Activated CD8-positive, alpha-beta memory T cell treated with anti-CD3 and anti-CD28 coated beads for 4 hours (primary cell): ENCODE measurements at places on chromosomes 11 and 22.

GRCh38 chr11:105206633-105207032 is 67.1 kb upstream of the CARD18 start:
- DNase-seq, result no peak

- DNase-seq, result no peak
Measured at GRCh38 chr22:38016182-38017151, 32.1 kb upstream of the SOX10 start.

- no peak for DNase-seq
Measured at GRCh38 chr11:111115890-111116289, 129.6 kb upstream of the POU2AF2 start.

- no peak for DNase-seq
Measured at GRCh38 chr22:29328566-29329500, 13.3 kb upstream of the RASL10A start.

DNA sequence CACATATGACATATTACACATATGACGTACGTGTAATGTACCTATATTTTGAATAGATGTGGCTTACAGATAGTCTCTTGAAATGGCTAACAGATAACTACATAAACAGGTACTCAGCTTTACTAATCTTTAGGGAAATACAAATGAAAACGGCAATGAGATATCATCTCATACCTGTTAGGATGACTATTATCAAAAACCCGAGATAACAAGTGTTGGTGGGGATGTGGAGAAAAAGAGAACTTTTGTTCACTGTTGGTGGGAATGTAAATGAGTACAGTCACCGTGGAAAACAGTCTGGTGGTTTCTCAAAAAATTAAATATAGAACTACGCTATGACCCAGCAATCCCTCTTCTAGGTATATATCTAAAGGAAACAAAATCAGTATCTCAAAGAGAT is 247.6 kb downstream of the ETS1 start:
- DNase-seq, result no peak

GRCh38 chr11:5343474-5344335 is at the start of gene OR51B5:
OR51B5 (minus strand) TSS chr11:5343524; CDS start chr11:5343524, 0 bp downstream.
- DNase-seq, result no peak

DNA sequence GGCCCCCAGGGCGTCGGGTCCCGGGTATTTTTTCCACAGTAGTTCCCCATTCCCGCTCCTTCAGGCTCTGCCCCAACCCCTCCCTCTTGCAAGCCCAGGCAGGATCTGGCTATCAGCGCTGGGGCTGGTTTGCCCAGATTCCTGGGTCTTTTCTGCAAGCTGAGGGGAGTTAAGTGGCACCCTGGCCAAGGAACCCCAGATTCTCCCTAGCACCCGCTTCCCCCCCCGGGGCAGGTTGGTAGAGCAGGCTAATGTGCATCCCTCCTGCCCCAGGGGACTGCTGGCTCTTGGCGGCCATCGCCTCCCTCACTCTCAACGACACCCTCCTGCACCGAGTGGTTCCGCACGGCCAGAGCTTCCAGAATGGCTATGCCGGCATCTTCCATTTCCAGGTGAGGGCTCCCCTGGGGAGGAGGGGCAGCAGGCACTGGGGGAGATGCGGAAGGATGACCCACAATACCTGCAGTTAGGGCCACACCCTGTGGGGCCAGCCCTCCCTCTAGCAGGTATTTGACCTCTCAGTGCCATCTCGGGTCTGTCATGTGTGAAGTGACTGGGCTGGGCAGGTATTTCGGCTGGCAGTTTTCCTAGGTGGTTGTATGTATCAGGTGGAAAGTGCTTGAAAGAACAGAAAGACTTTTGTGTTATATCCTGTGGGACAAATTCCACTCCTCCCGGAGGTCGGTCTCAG is 1.6 kb downstream of the CAPN1 start:
- no peak for DNase-seq

DNA sequence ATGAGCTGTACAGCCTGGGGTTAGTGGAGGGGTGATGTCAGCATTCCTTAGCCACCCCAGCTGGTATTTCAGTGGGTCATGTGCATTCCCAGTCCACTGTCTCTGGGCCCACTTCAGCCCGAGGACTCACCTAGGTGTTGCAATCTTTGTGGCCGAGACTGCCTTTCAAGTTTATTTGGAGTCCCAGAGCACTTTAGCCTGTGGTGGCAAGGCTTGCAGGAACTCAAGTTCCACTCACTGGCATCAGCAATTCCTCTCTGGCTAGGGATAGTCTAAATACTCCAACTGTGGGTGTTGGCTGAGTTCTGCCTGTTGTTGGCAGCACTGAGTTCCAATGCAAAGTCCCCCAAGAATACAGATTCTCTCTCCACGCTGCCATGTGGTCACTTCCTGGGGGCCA is 191.6 kb upstream of the PGR start:
- DNase-seq, result no peak

GRCh38 chr11:81990659-81991443 is 742.8 kb downstream of the FAM181B start:
- DNase-seq, result no peak

DNA sequence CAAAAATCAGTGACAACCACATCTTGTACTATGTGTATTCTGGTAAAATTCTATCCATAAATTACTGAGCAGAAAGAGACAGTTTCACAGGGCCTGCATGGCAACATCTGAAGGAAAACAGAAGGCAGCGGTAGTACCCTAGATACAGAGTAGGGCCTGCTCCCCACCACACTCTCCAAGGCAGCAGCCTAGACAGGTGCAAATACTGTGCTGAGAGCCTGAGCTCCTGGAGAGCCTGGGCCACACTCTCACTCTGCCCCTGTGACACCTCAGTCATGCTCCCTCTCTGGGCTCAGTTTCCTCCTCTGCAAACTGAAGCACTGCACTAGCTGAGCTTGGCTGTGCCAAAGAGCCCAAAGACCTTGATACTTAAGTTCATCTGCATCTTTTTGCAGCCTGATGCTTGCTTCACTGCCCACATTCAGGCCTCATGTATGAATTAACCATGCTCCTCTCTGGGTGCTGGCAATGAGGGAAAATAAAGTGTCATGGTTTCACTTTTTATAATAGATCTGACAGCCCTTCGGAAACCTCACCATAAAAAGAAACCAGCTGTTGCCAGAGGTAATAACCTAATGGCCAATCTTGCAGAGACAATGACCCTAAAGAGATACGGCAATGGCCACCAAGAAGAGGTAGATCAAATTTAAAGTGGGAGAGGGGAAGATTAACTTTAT is 104.7 kb downstream of the PLEKHA7 start:
- no peak for DNase-seq

- no peak for DNase-seq
Measured at GRCh38 chr11:85540635-85541205, 86.4 kb downstream of the DLG2 start.

- no peak for DNase-seq
Measured at GRCh38 chr11:47136327-47136726, 40.4 kb downstream of the ARFGAP2 start.

GRCh38 chr11:74018331-74019005 is 9.6 kb upstream of the UCP3 start:
- DNase-seq, result no peak

- DNase-seq, result no peak
Measured at GRCh38 chr11:78689585-78690153, 115.0 kb upstream of the NARS2 start.

- no peak for DNase-seq
Measured at GRCh38 chr11:7511401-7511800, 2.4 kb upstream of the PPFIBP2 start.

DNA sequence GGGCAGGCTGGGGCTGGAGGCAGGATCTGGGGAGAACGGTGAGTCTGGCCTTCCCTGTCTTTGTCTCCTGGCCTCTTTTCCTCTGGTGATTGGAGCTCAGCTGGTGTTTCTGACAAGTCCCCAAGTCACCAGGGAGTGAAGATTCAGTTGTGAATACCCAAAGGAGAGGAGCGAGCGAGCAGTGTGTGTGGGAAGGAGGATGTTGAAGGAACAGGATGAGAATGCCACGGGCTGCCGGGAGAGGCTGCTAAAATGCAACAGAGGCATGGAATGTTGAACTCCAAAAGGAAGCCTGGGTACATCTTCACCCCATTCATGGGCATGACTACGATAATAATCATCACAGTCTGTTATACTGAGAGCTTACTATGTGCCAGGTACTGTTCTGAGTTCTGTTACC is 163.3 kb downstream of the CEP164 start:
- DNase-seq, result no peak

DNA sequence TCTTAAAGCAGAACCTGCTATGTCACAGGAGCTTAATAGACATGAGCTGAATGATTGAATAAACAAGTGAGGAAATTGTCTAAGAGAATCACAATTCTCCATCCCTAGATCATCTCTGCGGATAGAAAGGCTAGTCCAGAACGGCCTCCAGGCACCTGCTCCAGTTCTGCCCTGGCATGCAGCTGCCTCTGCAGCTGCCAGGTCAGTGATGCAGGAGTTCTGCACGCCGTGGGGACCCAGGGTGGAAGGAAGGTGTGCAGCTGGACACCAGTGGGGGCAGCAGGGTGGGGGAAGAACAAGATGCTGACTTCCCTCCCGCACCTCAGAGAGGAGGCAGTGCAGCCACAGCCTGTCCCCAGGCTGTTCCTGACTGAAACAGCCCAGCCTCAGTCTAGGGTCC is 192.1 kb upstream of the NCAM1 start:
- no peak for DNase-seq

DNA sequence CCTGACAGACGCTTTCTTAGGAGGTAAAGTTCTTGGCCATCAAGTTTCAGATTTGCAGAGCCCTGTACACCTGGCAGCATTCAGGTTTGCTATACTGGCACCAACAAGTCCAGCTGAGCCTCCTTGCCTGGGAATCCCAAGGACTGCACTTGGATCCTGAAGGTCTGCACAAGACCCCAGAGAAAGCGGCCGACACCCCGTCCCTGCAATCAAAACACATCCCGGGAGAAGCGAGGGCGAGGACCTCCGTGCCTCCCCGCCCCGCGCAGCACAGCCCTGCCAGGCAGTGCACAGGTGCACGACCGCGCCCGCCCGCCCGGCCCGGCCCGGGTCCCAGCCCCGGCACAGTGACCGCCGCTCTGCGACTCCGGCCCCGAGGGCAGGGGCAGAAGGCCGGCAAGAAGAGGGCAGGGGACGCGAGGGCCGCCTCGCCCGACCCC is 559 bp downstream of the MRTFA start:
- no peak for DNase-seq

- DNase-seq, result no peak
Measured at GRCh38 chr22:39179401-39179827, 26.9 kb upstream of the CBX7 start.

DNA sequence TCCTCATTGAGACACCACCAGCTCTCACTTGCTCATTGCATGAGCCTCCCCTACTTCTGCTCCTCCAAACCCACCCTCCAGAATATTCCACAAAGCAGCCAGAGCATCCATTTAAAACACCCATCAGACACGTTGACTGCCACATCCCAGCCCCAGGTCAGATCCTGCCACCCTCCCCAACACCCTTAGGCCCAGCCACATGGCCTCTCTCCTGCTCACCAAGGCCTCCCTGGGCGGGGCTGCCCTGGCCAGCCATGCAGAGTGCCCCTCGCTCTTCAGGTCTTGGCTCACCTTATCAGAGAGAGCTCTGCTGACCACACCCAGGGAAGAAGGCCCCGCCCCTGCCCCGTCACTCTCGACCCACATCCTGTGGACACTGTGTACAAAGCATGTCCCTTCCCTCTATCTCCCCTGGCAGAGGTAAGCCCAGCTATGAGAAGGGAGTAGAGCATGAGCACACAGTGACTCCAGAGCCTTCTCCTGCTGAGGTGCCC is 106.8 kb downstream of the MICAL3 start:
- no peak for DNase-seq

- DNase-seq, result no peak
Measured at GRCh38 chr11:86955361-86956120, at the start of gene FZD4. FZD4 (minus strand) TSS chr11:86955395; CDS start chr11:86955085, 310 bp downstream.

DNA sequence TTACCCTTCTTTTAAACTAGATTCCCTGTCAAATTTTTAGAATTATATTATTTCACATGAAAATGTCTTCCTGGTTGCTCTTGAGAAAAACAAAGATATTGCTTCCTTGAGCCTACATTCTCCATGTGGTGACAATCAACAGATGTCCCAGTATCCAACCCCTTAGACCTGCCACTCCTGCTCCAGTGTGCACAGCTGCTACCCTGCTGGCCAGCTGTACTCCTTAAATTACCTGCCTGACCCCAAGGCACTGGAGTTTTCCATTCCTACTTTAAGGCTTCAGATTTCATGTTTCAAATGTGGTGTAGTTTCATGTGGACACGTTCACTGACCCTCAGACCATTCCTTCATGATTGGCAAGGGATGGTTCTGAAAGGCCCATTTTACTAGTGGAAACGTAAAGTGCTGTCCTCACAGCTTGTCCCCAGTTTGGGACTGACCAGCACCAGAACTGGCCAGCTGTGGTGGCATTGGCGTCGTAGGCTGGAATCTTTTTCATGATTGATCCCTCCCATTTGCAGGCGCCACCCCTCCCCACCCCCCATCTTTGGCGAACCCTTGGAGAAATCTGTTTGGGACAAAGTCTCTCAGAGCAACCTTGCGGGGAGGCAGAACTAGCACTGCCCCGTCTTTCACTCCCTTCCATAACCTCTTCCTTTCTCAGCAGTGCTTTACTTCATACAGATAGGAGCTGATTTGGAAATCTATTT is 123.5 kb downstream of the DBX1 start:
- no peak for DNase-seq

GRCh38 chr11:92623055-92623454 is 346.4 kb upstream of the MTNR1B start:
- no peak for DNase-seq
